Body of pancreas (tissue), 4 donors: ENCODE measurements at places on chromosomes 7 and 10.

GRCh38 chr10:132193907-132194552, 7.3 kb downstream of the DPYSL4 start:
- no peak overlapping the region for H3K27ac ChIP-seq
- H3K27me3 ChIP-seq: no peaks in the 10 kb centered on the region

DNA sequence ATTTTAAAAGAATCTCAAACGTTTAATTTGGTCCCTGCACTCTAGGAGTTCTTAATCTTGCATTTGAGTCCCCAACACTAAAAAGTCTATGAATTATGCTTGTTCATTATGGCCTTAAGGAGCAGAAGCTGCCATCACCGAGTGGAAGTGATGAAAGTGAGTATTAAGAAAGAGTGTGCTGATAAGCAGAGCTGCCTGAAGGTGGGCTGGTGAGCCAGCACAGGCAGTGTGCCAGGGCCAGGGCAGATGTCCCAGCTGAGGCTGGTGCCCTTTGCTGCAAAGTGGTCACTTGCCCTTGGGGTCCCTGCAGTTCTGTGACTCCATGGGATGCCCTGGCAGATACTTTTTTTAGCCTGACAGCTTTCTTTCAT, 72.9 kb upstream of the LOXL4 start:
- H3K4me1 ChIP-seq: no peaks in the 10 kb centered on the region
- H3K36me3 ChIP-seq: no peaks in the 10 kb centered on the region
- no peak overlapping the region for H3K4me3 ChIP-seq
- H3K27me3 ChIP-seq: no peaks in the 10 kb centered on the region

GRCh38 chr7:19026888-19027287, 90.5 kb downstream of the TWIST1 start:
- H3K27ac ChIP-seq: no peak overlapping the region
- no peaks in the 10 kb centered on the region for H3K27me3 ChIP-seq
- H3K36me3 ChIP-seq: no peaks in the 10 kb centered on the region
- DNase-seq: no peak
- no peak overlapping the region for H3K4me3 ChIP-seq
- no peaks in the 10 kb centered on the region for H3K4me1 ChIP-seq

DNA sequence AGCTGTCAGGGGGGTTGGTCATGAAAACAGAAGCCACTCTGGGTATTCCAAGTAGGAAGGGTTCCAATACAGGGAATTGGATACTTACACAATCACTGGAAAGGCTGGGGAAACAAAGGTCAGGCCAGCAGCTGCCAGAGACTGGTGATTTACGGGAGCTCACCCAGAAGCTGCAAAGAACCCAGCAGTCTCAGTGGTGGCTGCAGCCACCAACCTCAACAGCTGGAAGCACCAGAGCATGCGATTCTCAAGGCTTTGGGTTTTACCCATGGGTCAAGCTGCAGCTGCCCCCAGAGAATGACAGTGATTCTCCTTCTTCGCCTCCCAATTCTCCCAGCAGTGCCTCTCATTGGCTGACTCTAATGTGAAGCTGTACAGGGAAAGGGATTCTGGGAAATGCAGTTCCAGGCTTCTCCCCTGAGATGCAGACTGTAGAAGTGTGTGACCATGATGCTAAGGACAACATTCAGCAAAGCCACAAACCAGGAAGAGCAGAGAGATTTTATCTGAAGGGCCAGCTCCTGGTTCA, 107.2 kb upstream of the TCF7L2 start:
- no peak for DNase-seq
- no peaks in the 10 kb centered on the region for H3K36me3 ChIP-seq
- no peak overlapping the region for H3K27ac ChIP-seq
- H3K4me3 ChIP-seq: no peak overlapping the region
- no peaks in the 10 kb centered on the region for H3K4me1 ChIP-seq
- H3K27me3 ChIP-seq: no peaks in the 10 kb centered on the region

DNA sequence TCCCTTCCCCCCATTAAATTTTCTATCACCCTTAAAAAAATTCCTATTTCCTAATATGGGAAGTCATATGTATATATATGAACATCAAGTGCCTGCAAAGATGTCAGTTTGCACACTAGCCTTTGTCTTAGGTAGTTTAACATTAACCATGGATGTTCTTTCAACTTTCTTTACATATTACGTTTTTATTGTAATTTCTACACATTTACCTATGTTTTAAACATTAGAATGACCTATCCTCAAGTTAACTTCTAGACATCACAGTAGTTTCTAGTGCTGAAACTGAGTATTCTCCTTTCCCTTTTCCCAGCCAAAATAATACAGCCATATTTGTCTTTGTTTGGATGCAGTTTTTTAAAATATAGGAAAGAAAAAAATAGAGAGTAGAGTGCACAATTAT, 5.8 kb downstream of the DLX6 start:
- H3K27me3 ChIP-seq: peaks cover 11% of the 10 kb centered on the region
- no peak overlapping the region for H3K4me3 ChIP-seq
- peaks cover 8% of the 10 kb centered on the region for H3K4me1 ChIP-seq
- H3K36me3 ChIP-seq: no peaks in the 10 kb centered on the region
- H3K27ac ChIP-seq: no peak overlapping the region

GRCh38 chr7:78716876-78717275, 736.6 kb downstream of the MAGI2 start:
- H3K36me3 ChIP-seq: no peaks in the 10 kb centered on the region
- H3K4me1 ChIP-seq: no peaks in the 10 kb centered on the region
- no peaks in the 10 kb centered on the region for H3K27me3 ChIP-seq
- no peak overlapping the region for H3K27ac ChIP-seq
- DNase-seq: no peak
- H3K4me3 ChIP-seq: no peak overlapping the region

- no peaks in the 10 kb centered on the region for H3K27me3 ChIP-seq
- no peak overlapping the region for H3K27ac ChIP-seq
- no peaks in the 10 kb centered on the region for H3K36me3 ChIP-seq
- peaks cover 15% of the 10 kb centered on the region for H3K4me1 ChIP-seq
Measured at GRCh38 chr7:36062154-36062815, 90.8 kb upstream of the EEPD1 start.

DNA sequence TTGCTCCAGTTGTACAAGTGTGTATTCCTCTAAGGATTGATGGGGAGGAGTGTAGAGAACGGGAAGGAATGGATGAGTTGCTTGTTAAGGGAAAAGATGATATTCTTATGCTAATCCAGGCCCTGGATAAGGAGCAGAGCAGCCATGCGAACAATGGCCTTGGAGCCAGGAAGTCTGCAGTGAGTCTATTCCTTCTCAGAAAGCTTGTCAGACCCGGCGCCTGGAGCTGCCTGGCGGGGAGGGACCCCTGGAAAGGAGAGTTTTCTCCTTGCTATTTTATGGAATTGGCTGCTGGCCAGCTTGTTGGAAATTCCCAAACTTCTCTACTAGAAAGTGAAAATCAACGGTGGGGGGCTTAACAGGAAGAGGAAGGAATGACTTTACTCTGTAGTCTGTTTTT, 89.1 kb downstream of the MMRN2 start:
- no peaks in the 10 kb centered on the region for H3K27me3 ChIP-seq
- DNase-seq: no peak
- no peaks in the 10 kb centered on the region for H3K36me3 ChIP-seq
- H3K27ac ChIP-seq: no peak overlapping the region
- no peak overlapping the region for H3K4me3 ChIP-seq

- no peaks in the 10 kb centered on the region for H3K27me3 ChIP-seq
- H3K4me3 ChIP-seq: no peak overlapping the region
- H3K27ac ChIP-seq: peak overlapping the region; percentile 70
Measured at GRCh38 chr7:2638224-2638991, 6.6 kb downstream of the TTYH3 start.

DNA sequence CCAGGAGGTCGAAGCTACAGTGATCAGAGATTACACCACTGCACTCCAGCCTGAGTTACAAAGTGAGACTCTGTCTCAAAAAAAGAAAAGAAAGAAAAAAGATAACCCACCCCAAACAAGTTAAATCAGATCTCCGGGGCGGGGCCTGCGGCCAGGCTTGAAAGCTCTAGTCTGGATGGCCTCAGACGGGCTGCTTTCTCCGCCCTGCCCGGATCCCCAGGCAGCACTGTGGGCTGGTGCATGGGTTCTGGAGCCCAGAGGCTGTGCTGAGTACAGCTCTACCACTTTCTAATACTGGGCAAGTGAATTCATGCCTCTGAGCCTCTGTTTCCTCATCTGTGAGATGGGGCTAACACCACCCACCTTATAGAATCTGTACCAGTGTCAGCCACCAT, 83.7 kb downstream of the ZMIZ1 start:
- no peaks in the 10 kb centered on the region for H3K36me3 ChIP-seq
- no peaks in the 10 kb centered on the region for H3K27me3 ChIP-seq
- no peak overlapping the region for H3K4me3 ChIP-seq
- DNase-seq: no peak

- no peak for DNase-seq
- H3K4me3 ChIP-seq: no peak overlapping the region
- no peaks in the 10 kb centered on the region for H3K27me3 ChIP-seq
- no peak overlapping the region for H3K27ac ChIP-seq
- no peaks in the 10 kb centered on the region for H3K4me1 ChIP-seq
Measured at GRCh38 chr7:159158888-159159405, 14.3 kb upstream of the VIPR2 start.

GRCh38 chr7:45919993-45920459, 1.0 kb downstream of the IGFBP3 start:
- no peaks in the 10 kb centered on the region for H3K36me3 ChIP-seq
- DNase-seq: no peak
- H3K4me1 ChIP-seq: peaks cover 53% of the 10 kb centered on the region

DNA sequence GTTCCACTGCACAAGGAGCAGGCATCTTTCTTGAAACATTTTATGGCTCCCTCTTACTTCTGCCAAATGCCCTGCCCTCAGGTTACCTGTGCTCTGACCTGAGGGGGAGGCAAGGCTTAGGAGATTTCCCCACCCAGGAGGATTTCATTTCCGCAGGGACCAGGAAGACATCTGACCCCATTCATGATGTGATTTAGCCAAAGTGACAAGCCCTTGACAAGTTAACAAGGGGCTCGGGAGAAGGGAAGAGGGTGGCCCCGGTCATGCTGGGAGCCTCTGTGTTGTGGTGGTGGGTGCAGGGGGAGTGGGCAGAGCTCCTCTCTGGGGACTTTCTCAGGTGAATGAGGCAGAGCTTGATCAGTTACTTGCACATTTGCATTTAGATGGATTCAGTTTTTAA, 18.9 kb downstream of the GIMAP5 start:
- H3K27me3 ChIP-seq: no peaks in the 10 kb centered on the region
- no peaks in the 10 kb centered on the region for H3K36me3 ChIP-seq
- H3K4me1 ChIP-seq: peaks cover 6% of the 10 kb centered on the region
- DNase-seq: no peak

DNA sequence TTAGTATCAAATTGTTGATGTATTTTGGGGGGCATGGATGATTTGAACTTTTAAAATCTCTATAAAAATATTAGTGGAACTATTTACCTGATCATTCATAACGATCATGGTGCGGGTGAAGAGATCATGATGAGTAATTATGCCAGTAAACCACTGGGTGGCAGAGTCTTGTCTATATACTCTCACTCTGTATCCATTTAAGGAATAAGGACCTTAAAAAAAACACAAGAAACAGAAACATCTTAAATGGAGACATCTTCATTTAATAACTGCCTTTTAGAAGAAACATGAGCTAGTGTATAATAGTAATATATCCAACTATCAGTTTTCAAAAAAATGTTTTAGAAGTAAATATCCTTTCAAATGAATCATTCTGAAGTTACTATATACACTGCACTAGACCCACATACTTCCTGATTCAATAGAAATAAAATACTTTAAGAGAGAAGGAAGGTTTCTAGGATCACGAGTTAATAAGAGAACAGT, 84.0 kb downstream of the NRBF2 start:
- H3K36me3 ChIP-seq: peaks cover 5% of the 10 kb centered on the region
- peaks cover 13% of the 10 kb centered on the region for H3K4me1 ChIP-seq
- H3K4me3 ChIP-seq: no peak overlapping the region

DNA sequence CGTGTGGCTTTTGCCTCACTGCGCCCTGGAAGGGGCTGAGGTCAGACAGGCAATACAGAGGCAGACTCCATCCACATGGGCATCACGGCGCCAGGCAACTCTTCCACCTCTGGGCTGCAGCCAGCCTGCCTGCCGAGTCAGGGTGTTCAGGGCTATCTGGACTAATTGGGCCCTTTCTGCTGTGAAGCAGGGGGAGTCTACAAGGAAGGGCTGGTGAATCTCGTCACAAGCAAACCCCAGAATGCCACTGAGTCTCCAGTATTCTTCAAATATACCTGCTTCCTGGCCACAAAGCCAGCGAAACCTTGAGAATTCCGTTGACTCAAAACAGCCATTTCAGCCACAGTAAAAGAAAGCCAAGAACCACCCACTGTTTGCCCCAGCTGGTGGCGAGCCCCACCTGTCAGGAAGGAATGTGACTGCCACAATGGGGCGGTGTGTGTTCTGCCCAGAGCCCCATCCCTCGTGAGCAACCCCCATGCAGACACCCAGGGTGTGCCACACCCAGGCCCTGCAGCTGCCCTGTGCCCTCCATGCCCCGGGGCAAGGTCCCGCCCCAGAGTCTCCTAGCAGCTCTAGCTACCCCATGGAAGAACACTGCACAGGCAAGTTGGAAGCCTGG, 117.3 kb downstream of the FAM53B start:
- no peaks in the 10 kb centered on the region for H3K27me3 ChIP-seq
- no peak overlapping the region for H3K27ac ChIP-seq
- H3K4me1 ChIP-seq: peaks cover 27% of the 10 kb centered on the region
- DNase-seq: no peak
- no peaks in the 10 kb centered on the region for H3K36me3 ChIP-seq
- no peak overlapping the region for H3K4me3 ChIP-seq

- no peaks in the 10 kb centered on the region for H3K36me3 ChIP-seq
- no peaks in the 10 kb centered on the region for H3K27me3 ChIP-seq
- no peak for DNase-seq
- no peak overlapping the region for H3K4me3 ChIP-seq
Measured at GRCh38 chr10:113041324-113041723, 91.3 kb downstream of the TCF7L2 start.

DNA sequence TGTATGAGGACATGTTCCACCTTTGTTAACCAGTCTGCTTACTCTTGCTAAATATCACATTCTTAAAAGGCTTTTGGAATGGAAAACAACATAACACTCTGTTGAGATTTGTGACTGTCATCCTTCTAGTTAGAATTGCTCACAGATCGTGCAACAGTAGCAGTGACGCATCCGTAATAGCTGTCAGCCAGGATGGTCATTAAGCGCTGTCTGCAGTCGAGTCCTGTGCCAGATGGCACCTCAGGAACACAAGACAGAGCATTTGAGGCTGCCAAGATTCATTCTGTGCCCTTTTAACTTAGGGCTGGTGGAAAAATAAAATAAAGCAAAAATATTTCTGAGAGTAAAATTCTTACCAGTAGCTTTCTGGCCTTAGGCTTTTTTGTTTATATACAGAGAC, 348.6 kb downstream of the ANKRD7 start:
- H3K27me3 ChIP-seq: no peaks in the 10 kb centered on the region
- no peak overlapping the region for H3K27ac ChIP-seq
- no peaks in the 10 kb centered on the region for H3K36me3 ChIP-seq

DNA sequence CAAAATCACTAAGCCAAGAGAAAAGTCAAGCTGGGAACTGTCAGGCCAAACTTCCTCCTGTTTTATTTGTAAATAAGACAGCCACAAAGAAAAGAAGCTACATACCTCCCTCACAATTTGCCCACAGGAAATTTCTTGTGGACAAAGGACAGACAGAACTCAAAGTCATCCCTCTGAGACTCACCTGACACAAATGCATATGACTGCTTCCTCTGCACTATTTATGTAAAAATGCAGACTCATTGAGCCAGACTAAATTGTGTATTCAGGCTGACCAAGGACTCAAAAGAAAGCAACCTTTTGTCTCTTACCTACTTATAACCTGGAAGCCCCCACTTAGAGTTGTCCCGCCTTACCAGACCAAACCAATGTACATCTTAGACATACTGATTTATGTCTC, 11.8 kb downstream of the TOMM7 start:
- peaks cover 8% of the 10 kb centered on the region for H3K36me3 ChIP-seq
- H3K27me3 ChIP-seq: no peaks in the 10 kb centered on the region
- no peak overlapping the region for H3K4me3 ChIP-seq
- DNase-seq: no peak
- peaks cover 28% of the 10 kb centered on the region for H3K4me1 ChIP-seq
